ENCODE measurements at places on chromosomes 16 and 17.

DNA sequence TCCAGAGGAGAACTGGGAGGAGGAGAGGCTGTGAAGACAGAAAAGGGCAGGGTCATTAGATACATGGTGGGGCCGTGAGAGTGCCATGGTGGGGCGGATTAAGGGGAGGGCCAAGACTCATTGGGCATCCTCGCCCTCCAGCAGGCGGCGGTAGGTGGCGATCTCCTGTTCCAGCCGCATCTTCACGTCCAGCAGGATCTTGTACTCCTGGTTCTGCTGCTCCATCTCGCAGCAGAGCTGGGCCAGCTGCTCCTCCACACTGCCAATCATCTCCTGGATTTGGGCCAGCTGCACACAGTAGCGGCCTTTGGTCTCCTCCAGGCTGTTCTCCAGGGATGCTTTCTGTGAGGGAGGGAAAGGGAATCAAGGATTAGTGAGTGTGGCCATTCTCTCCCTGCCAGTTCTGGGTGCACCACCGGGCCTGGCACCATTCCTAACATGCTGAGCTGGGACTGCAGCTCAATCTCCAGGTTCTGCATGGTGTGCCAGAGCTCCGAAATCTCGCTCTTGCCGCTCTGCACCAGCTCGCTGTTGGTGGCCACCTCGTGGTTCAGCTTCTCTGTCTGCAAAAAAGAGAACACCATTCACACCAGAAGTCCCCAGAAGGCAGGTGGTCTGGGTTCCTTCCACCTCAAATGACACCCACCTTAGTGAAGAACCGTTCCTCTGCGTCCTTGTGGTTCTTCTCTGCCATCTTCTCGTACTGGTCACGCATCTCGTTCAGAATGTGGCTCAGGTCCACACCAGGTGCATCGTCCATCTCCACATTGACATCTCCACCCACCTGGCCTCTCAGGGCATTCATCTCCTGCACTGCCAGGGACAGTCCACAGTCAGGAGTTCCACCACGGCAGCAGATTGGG, 129.0 kb downstream of the CCDC144A start:
- no peak for DNase-seq

DNA sequence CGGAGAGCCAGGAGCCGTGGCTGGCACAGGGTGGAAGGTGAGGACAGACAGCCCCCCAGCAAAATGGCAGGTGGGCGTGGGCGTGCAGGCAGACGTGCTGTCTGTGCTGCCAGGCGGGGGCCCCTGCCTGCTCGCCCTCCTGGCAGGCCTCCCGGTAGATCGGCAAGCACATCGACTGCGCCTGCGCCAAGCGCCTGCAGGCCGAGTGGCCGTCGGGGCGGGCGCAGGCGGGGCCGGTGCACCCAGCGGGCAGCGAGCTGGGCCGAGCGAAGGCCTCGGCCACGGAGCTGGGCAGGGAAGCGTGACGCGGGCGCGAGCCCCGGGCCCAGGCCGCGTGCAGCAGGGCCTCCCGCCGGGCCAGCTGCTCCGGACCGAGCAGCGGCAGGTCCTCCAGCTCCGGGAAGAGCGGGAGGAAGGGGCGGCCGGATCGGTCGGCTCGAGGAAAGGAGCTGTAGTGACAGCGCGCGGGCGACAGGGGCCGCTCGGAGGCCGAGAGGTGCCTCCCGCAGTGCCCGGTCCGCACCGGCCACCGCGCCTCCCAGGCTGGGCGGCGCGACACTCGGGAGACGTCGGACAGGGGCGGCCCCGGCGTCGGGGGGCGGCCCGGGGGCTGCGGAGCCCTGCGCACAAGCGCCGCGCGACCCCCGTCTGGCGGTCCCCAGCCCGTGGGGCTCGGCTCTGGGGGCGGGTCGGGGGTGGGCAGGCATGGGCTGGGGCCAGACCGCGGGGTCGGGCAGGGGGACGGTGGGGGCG, 16.9 kb downstream of the GRIN2C start:
- no peak for DNase-seq

- DNase-seq: no peak
These were observed 674 bp downstream of the PPP1R27 start for GRCh38 chr17:81833921-81834830.

GRCh38 chr17:62882284-62882683, 74.2 kb upstream of the MARCHF10 start:
- DNase-seq: no peak

DNA sequence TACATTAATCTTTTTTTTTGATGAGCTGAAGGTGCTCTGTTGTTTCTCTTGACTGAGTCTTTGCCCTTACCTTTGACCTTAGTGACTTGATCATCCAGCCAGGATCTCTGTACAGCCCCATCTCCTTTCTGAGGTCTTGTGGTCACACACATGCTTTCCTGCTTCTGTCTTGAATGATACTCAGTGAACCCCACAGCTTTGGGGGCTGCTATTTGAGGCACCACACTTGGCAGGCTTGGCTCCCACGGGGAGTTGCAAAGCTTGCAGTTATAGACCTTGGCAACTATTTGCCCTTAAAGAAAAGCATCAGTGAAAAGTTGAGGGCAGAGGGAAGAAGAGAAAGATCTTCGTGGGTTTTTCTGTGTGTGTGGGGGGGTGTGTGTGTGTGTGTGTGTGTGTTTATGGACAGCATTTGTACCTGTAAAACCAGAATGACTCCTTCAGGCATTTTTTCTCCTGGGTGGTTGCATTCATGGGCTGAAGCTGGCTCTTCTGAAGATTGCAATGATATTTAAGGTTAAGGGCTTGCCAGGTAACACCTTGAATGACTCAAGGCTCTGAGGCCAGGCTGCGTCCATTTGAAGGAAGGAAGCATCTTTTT, 101.6 kb downstream of the MSI2 start:
- no peak for DNase-seq

DNA sequence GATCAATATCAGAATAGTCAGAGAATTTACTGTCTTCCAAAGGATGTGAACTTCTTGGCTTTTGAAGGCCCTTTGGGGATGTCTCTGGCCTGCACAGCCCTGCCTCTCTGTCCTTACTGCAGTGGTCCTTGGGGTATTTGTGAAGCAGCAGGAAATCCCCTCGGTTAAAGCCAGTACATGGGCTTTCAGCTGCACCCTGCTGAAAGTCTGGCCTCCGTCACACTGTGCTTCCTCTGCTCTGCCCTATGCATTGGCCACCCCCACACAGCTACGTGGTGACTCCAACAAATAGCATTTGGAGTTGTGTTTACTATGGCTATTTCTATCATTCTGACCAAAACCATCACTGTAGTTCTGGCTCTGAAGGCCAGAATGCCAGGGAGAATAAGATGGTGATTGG, 21.2 kb downstream of the SYCE1L start:
- no peak for DNase-seq

GRCh38 chr17:75087558-75088453, at the start of gene SLC16A5:
Gene SLC16A5, plus strand, starts transcription at chr17:75087954. Its CDS starts 5,683 bp downstream, at chr17:75093637.
- DNase-seq: peak; percentile 72

- DNase-seq: no peak
These were observed 68.1 kb downstream of the RTN4RL1 start for GRCh38 chr17:1957037-1957436.

GRCh38 chr17:61402978-61403800, 3.5 kb downstream of the TBX2 start:
- DNase-seq: no peak

DNA sequence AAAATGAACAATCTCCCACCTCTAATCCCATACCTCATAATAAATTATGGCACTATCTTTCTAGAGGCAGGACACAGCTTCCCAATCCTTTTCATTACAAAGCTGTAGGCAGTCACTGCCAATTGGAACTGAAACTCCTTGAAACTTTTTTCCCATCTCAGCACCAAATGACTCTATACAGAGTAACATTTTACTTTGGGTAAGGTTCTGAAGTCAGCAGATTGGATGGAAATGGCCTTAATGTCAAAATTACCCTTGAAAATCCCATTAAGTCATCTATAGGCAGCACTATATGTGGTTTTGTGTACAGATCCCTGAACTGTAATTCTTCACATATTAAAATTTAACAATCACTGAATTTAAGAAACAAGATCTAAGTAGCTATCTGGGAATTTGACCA, 30.3 kb upstream of the CORO6 start:
- DNase-seq: no peak

DNA sequence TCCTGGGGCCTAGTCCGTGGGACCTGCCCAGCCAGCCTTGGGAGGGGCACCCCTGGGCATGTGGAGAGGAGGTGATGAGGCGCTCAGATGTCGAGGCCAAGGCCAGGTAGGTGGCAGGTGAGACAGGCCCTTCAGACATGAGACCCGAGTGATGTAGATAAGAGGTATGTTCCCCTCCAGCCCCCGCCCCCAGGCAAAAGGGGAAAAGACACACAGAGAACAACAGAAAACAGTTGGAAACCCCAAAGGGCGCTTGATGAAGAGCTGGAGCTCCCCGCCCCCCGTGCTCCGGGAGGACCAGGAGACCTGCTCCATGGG, 95.4 kb upstream of the CBX4 start:
- no peak for DNase-seq

DNA sequence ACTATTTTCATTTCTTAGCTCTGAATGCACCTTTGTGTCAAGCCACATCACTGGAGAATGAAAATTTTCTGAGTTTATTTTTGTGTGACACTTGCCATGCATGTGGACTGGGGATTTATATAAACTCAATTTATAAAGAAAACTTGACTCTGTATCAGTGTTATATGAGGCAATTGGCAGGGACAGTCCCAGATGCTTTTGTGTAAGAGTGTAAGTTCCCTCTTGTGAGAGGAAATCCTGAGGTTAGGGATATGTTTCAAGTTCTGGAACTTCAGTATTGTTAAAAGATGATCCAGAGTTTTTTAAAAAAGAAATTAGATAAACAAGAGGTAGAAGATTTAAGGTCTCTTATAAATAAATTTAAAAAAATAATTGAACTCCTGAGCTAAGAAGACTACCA, 10.9 kb upstream of the CCL8 start:
- DNase-seq: no peak

GRCh38 chr17:14052886-14053615, 16.3 kb upstream of the COX10 start:
- DNase-seq: no peak

DNA sequence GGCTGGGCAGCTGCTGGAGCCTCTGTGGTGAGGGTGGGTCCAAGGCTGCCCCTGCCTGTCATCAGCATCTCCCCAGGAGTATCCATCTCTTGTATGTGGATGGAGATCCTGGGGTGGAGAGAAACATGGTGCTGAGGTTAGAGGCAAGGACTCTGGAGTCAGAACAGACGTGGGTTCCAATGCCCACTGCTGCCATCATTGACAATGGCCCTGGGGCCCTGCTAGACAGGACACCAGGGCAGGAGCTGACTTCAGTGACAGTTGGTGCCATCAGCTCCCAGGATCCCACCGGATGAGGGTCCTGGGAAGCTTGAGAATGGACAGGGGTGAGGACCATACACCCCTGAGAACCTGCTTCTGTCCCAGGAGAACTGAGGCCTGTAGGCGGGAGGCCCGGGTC, 15.6 kb downstream of the MYLK3 start:
- no peak for DNase-seq

DNA sequence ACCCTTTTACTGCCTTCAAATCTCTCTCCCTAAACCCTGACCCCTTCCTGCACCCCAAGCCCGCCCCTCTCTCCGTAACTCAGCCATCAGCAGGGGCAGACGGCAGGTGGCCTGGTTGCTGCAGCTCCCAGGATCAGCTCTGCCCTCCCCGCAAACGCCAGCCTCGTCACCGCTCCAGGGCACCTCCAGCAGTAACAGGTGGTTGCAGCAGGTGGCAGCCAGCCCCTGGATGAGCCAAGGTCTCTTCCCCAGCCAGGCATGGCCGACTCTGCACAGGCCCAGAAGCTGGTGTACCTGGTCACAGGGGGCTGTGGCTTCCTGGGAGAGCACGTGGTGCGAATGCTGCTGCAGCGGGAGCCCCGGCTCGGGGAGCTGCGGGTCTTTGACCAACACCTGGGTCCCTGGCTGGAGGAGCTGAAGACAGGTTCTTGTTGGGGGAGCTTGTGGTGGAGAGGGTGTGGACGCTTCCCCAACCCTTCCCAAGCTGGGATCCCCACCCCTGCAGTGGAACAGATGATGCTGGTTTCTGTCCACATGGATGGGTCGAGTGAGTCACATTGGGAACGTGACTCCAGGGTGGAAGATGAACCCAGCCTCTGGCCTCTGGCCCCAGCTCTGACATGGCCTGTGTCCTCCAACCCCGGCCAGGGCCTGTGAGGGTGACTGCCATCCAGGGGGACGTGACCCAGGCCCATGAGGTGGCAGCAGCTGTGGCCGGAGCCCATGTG, 558 bp downstream of the HSD3B7 start:
- no peak for DNase-seq

- DNase-seq: no peak
These were observed 7.7 kb downstream of the CES2 start for GRCh38 chr16:66942981-66943380.

GRCh38 chr17:80921741-80922579, 69.7 kb upstream of the CHMP6 start:
- DNase-seq: no peak

DNA sequence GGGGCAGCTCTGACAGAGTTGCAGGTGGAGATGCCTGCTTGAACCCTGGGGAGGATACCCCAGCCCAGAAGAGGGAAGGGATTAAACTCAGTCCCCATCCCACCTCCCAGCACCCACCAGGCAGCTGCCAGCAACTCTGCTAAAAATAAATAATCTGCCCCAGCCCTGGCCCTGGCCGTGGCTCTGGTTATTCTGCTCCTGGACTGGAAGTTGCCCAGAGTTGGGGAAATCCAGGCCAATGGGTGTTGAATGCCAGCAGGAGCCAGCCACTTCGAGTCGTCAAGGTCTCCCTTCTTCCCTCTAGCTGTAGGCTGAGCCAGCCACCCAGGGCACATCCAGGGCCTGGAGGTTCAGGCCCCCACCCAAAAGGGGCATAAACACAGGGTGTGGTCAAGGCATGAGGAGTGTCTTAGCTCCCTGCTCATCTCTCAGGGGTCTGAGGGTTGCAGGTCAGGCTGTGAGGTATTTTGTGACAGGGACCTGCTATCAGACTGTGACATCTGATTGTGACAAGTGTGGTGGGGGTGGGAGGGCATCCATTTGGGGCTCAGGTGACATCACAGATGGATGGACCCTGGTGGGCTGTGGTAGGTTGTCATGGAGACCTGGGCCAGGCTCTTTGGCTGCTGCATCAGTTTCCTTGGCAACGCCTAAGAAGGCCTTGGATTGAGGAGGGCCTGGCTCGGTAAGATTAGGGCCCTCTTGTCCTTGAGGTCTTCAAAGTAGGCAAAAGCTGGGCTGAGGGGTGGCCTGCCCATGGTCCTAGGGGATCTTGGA, 1.0 kb upstream of the RRAD start:
- DNase-seq: no peak

- no peak for DNase-seq
These were observed 38.3 kb upstream of the CRHR1 start for GRCh38 chr17:45745601-45746494.

GRCh38 chr16:26987597-26988010, 79.1 kb upstream of the C16orf82 start:
- peak; percentile 58 for DNase-seq

- DNase-seq: no peak
These were observed 399 bp downstream of the STX1B start for GRCh38 chr16:31009894-31010584.

All from BJ (cell line).